ENCODE measurements at places on chromosomes 13 and 19.

GRCh38 chr13:44884076-44884729, 105.1 kb downstream of the NUFIP1 start:
- DNase-seq, result no peak

GRCh38 chr19:7417671-7418324, 69.1 kb downstream of the ARHGEF18 start:
- DNase-seq, result no peak

GRCh38 chr13:51596541-51596940, 12.3 kb downstream of the WDFY2 start:
- DNase-seq, result no peak

- no peak for DNase-seq
These were observed 12.0 kb downstream of the TIMM13 start for GRCh38 chr19:2415281-2415972.

DNA sequence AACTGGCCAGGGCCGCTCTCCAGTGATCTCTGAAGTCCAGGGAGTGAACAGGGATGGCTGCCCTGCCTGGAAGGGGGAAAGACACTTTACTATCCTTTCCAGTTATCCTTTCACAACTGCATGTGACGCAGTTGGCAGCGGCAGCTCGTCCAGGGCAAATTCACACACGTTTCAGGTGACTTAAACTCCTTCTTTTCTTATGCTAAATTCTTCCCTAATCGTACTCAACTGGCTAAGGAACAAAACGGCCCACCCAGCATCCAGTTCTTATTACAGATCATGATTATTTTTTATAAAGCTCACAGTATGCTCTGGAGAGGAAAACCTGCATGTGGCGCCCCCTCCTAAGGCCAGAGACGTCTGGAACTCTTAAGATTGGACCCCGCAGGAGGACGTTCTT, 767.1 kb downstream of the UQCRFS1 start:
- DNase-seq, result no peak

DNA sequence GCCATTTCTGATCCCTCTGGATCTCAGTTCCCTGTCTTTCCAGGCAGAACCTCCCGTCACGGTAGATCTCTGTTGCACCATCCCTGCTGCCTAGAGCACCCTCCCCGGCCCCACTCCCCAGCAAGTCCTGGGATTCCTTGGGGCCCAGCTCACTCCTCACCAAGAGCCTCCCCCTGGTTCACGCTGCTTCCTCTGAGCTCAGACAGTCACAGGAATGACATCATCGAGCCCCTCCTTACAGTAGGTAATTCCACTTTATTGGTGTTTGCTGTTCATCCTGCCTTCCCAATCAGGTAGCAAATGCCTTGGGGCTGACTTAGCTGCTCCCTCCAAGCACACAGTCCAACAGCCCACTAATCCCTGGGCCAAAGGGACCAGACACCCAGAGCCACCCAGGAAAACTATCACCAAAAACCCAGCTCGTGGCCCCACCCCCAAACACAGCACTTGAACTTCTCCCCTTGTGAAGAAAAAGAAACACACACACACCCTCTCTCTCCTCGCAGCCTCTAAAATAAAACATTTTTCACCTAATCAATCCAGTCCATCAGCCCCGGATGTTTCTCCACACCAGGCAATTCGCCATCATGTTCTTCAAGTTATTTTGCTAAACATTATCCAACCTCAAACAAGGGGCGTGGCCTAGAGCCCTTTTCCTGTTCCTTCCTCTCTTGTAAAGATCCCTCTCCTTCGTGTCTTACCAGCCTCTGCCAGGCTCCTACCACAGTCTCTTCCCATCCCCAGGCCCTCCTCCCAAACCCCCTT, 2.5 kb downstream of the NAPA start:
- DNase-seq, result no peak

DNA sequence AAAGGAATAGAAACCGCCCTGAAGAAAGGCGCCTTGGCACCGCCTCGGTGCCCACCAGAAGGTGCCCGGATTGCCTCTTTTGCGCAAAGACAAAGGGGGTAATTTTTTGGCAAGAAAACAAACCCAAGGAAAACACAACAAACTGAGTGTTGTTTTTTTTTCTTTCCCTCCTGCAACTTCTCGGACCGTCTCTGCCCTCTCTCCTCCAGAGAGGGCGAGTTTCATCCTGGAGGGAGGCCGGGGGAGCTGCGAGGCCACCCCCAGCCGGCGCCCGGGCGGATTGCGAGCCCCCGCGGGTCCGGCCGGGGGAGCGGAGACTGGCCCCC, 2.3 kb downstream of the ZNF536 start:
- DNase-seq, result no peak

- no peak for DNase-seq
These were observed 632 bp downstream of the NPAS1 start for GRCh38 chr19:47020132-47020805.

- DNase-seq, result no peak
These were observed 196.9 kb downstream of the ZIC5 start for GRCh38 chr13:99774644-99775043.

DNA sequence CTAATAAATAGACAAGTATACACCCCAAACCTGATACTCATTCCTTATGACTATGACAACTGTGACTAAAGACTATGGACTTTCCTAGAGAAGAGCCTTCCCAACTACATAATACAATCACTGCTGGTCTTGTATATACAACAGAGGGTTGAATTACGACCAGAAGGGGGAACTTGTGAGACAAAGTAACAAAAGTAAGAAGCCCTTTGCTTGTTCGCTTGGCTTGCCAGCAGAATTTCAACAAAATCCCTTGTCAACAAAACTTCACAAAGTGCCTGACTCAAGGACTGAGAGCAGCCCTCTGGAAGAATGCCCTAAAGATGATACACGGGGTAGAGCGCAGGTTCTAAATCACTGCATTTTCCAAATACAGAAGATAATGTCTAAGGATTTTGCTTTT, 99.4 kb downstream of the WASF3 start:
- no peak for DNase-seq

GRCh38 chr19:46076951-46077814, 36.4 kb upstream of the IGFL4 start:
- peak; percentile 29 for DNase-seq

DNA sequence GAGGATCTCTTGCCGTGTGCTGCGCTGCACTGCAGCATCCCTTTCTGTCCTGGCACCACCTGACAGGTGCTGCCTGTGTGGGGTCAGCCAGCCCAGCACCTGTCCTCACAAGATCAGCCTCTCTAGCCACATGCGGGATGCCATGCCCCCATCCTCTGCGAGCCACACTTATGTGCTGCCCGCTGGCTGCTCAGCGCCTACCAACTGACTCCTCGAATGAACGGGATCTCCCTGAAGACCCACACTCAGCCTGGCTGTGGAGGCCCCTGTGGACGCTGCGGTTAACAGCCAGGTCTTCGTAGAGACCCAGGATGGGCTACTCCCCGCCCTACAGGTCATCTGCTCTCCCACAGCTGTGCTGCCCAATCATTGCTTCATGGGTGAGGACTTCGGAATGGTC, 106.1 kb downstream of the DOCK9 start:
- DNase-seq, result no peak

GRCh38 chr13:50448535-50448998, 394.9 kb downstream of the DLEU7 start:
- DNase-seq, result no peak

GRCh38 chr19:1181606-1182005, 7.5 kb upstream of the SBNO2 start:
- DNase-seq, result no peak

- DNase-seq, result no peak
These were observed 1.3 kb upstream of the A1BG start for GRCh38 chr19:58354478-58355030.

DNA sequence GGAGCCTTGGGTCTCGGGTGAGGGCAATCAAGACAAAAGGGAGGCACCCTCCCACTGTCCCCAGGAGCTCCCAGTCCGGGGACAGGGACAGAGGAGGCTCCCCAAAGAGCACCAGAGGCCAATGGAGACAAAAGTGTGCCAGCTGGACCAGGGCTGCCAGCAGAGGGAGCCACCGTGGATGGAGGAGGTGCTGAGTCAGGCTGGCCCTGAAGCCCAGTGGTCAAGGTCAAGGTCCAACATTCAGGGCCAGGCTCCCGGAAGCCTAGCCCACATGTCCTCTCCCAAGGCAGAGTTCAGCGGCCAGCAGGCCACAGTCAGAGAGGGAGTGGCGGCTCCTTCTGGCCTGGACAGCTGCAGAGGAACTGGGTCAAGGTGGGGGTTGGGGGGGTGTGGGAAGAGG, 8.4 kb downstream of the COL5A3 start:
- peak; percentile 17 for DNase-seq

GRCh38 chr19:34364462-34364829, 550 bp upstream of the GPI start:
- no peak for DNase-seq

- peak; percentile 93 for DNase-seq
These were observed at the start of gene PLIN3 for GRCh38 chr19:4867534-4868285. Gene PLIN3, minus strand, starts transcription at chr19:4867667. Its CDS starts 6,273 bp downstream, at chr19:4861394.

DNA sequence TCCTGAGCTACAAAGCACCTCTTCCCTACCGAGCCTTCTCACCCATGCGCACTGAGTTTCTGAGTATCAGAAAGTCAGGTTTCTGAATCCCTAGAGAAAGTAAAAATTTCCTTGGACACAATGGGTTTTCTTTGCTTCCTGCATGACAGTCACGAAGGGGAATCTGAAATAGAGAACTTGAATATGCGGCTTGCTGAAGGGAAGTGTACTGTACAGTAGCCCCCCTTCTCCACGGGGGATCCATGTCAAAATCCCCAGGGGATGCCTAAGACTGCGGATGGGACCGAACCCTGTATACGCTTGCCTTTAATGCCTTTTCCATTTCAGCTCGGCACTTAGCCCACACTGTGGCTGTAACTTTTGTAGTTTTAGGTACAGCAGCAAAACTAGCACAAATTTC, 107.9 kb downstream of the GGACT start:
- no peak for DNase-seq

GRCh38 chr19:4012092-4012974, 4.8 kb downstream of the PIAS4 start:
- DNase-seq, result no peak

- DNase-seq, result no peak
These were observed 18.8 kb downstream of the FLT1 start for GRCh38 chr13:28475916-28476725.

DNA sequence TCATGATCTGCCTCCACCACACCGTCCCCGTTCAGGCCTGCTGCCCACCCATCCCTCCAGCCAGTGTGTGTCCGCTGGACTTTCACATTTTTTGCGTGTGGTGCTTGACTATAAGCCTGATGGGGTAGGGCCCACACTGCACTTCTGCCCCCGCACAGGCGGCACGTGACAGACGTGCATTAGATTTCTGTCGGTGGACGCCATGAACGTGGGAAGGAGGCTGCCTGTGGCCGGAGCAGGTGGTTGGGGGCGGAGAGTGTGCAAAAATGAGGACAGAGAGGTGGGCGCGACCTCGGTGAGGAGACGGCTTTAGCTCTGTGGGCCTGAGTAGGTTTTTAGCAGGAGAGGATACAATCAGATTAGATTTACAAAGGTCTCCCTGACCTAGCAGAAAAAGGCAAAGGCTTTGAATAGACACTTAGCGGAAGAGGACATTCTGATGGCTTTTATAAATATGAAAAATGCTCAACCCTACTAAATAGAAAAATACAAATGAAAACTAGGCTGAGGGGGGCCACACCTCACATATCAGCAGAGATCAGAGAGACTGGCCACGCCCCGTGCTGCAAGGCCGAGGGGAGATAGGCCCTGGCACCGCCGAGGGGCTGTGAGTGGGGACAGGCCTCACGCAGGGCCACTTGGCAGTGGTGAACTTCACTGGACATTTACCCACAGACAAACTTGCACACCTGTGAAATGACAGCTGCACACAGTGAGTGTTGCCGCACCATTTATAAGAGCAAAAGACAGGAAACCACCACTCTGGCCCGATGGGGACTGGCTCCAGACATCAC, 25.4 kb downstream of the PAK4 start:
- DNase-seq, result no peak

GRCh38 chr13:52395704-52396103, 10.3 kb downstream of the THSD1 start:
- no peak for DNase-seq

- no peak for DNase-seq
These were observed 39.4 kb downstream of the NFIX start for GRCh38 chr19:13034636-13035035.

GRCh38 chr19:6772028-6772865, at the start of gene VAV1:
Gene VAV1, plus strand, starts transcription at chr19:6772708. Its CDS starts 100 bp downstream, at chr19:6772808.
- peak; percentile 82 for DNase-seq

DNA sequence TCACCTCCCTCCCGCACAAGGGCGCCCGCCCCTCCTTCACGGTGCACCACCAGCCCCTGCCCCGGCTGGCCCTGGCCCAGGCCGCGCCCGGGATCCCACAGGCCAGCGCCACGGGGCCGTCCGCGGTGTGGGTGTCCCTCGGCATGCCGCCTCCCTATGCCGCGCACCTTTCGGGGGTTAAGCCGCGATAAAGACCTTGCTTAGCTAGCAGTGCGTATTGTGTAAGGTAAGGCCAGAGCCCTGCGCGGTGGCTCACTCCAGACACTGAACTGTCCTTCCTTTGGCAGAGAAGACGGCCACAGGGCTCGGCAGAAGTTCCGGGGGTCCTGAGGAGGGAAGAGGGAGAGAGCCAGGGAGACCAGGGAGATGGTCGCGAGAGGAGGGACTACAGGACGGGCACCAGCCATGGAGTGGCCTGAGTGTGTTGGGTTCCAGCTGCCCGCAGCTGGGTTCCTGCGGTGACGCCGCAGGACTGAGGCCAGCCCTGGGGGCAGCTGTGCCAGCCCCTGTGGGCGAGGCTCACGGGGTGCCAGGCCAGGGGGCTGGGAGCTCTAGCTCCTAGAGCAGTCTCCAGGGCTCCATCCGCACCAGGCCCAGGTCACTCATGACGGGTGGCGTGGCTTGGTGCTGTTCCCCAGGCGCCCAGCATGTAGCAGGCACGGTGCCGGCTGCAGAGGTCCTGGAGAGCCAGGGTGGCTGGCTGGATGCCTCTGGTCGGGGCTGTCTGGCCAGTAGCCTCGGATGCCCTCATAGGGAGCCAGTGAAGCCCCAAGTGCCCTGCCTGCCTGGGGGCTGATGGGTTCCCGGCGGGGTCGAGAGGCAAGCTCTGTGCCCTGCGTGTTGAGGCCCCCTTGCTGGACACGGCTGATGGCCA, 7.7 kb downstream of the PLEKHJ1 start:
- DNase-seq, result no peak

DNA sequence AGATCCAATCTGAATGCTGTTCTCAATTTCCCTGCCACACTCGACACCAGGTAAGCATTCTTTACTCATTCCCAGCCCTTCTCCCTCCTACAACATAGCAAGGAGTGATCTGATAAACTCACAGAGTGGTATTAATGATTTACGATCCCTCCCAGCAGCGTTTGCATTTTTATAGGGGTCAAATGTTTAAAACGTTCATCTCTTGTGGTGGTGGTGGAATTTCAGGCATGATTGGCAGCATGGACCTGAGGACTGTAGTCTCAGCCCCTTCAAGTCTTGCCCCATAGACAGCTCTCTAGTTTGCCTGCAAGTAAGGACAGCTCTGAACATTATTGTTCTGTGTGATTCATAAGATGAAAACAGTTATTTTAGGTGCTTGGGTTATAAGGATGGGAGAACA, 565.7 kb downstream of the EFNB2 start:
- DNase-seq, result no peak

- no peak for DNase-seq
These were observed 66.6 kb downstream of the RUBCNL start for GRCh38 chr13:46320406-46320805.

DNA sequence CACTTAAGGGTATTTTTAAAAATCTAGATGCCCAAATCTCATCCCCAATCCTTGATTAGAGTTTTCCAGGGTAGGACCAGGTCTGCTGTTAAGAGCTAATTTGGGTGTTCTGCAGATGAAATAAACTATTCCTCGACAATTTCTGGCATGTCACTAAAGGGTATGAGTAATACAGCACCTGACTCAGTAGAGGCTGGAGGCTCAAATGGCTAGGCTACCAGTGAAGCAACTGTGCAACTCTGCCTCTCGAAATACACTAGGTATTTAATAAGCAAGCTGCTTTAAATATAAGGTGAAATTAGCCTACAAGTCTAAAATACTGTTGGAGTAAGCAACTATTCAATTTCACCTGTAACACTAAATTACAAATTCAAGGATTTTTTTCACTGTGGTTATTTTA, 1.5 kb downstream of the RNF6 start:
- DNase-seq, result no peak
